Anterior cingulate cortex (tissue), 58 donors: ENCODE measurements at places on chromosomes 2 and 18.

DNA sequence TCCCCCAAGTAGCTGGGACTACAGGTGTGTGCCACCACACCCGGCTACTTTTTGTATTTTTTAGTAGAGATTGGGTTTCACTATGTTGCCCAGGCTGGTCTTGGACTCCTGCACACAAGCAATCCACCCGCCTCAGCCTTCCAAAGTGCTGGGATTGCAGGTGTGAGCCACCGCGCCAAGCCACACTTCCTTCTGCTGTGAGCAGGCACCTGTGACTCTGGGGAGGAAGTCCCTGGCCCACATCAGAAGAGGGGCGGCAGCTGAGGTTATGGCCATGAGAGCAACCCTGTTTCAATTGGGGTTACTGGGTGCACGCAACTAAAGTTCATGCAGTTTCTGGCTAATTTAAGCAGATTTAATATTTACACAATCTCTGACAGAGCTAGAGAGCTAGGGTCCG lies 91.0 kb downstream of the PLB1 start:
- no peak for DNase-seq

DNA sequence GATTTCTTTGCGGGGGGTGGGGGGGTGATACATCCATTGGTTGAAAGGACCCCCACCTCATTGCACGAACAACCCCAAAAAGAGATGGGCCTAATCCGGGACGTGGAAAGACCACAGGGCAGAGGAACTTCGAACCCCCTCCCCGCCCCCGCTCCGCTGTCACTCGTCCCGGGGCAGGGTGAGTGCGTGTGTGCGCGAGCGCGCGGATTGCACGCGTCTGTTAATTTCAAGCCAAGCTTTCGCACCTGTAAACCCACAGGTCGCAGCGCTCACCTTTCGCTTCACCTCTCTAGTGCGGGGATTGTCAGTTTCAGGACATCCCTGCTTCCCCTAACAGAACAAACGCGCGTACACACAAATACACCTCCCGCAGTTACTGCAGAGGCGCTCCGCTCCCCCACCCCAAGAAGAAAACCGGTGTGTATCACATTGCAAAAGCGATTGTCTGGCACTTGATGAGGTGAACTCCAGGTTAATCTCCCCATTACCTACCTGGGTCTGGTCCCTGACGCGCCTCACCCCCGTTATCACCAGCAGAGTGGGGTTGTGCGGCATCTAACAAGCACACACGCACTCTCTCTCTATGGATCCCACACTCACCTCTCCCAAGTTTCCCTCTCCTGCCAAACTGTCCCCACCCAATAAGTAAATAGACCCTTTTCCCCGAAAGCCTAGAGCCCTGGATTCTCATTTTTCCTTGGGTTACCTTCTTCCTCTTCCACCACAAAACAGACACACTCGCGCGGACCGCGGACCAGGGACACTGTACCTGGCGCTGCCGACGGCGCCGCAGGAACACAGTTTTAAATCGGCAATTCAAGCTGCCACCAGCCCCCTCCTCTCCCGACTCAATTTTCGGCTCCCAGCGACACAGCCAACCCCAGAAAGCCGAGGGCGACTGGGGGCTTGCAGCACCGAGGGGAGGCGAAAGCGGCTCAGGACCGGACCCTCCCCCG lies 1.0 kb downstream of the CYP26B1 start:
- DNase-seq = no peak

DNA sequence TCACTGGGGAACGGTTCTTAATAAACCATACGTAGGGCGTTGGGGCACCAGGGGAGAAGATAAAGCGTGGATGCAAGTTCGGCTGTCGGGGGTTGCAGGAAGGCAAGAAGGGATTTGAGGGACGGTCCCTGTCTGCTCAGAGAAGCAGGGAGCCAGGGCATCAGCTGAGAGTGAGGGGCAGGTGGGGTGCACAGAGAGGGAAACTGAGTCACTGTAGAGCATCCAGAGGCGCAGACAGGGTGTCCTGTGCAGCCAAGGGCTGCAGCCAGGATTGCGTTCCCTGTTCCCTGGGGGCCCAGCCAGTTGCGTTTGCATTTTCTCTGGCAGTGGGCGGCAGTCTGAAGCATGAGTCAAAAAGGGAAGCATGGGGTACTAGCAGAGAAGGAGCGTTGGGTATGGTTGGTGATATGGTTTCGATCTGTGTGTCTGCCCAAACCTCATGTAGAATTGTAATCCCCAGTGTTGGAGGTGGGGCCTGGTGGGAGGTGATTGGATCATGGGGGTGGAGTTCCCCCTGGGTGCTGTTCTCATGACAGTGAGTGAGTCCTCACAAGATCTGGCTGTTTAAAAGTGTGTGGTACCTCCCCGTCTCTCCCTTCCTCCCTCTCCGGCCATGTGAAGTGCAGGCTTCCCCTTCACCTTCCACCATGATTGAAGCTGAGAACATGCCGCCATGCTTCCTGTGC lies 202.9 kb downstream of the NDUFA10 start:
- no peak for DNase-seq

- no peak for DNase-seq
These were observed 779 bp downstream of the DGKD start for GRCh38 chr2:233354971-233355574.

- DNase-seq = peak; percentile 27
These were observed 34.4 kb downstream of the ITGA6 start for GRCh38 chr2:172461591-172462372.

GRCh38 chr2:68692511-68692910 lies 42.1 kb upstream of the ARHGAP25 start:
- DNase-seq = no peak

GRCh38 chr2:101843048-101843447 lies 145.5 kb downstream of the MAP4K4 start:
- DNase-seq = no peak

DNA sequence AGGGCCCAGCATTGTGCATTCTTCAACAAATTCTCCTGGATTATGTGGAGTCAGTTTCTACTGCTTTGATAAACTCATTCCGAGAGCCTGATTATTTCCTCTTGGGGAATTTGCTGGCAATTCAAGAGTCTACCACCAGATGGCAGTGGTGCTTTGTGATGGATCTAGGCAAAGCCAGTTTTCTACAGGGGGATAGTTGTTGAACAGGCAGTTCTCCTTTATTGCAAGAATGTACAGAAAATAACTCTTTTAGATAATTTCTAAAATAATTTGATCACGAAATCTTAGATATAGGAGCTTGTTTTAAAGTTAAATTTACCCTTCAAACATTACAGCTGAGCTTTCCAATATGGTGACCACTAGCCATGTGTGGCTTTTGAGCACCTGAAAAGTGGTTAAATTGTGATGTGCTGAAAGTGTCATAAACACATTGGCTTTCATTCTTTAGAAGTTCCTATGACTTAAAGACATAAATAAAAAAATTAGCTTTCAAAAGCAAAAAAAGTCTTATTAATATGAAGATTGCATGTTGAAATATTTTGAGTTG lies 66.7 kb upstream of the HAAO start:
- peak; percentile 10 for DNase-seq

DNA sequence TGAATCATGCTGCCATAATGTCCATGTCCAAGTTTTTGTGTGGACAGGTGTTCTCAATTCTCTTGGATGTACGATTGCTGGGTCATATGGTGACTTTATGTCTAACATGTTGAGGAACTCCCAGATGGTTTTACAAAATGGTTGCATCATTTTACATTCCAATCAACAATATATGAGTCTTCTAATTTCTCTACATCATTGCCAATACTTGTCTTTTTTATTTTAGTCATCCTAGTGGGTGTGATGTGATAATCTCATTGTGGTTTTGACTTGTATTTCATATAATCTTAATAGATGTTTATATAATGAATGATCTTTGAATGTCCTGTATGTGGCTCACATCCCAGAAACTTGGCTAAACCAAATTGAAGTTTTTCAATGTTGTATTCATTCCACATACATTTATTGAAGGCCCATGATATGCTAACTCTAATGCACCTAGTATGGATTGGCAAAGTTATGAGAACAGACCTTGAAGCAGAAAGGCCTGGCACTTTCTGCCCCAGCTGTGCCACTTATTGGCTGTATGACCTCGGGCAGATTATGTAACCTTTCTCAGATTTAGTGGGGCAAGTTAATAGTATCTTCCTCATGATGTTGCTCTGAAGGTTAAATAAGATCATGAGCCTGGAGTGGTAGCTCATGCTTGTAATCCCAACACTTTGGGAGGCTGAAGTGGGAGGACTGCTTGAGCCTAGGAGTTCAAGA lies 205.4 kb downstream of the RAB3GAP1 start:
- no peak for DNase-seq

GRCh38 chr2:178782236-178782635 lies 25.0 kb downstream of the TTN start:
- no peak for DNase-seq

GRCh38 chr2:231356466-231356844 lies 39.1 kb upstream of the B3GNT7 start:
- DNase-seq = no peak

DNA sequence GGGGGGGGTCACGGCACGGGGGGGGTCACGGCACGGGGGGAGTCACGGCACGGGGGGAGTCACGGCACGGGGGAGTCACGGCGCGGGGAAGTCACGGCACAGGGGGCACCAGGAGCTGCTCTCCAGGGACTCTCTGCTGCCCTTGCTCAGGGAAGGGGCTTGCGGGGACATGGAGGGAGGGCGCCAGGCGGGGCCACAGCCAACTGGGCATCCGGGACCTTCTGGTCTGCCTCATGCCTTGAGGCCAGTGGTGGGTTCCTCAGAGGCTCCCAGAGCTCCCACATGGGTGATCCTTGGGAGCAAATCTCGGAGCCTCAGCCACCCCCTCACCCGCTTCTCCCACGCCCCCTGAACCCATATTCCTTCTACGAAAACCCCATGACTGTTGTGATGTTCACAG lies 55.8 kb upstream of the TMEM18 start:
- DNase-seq = no peak

DNA sequence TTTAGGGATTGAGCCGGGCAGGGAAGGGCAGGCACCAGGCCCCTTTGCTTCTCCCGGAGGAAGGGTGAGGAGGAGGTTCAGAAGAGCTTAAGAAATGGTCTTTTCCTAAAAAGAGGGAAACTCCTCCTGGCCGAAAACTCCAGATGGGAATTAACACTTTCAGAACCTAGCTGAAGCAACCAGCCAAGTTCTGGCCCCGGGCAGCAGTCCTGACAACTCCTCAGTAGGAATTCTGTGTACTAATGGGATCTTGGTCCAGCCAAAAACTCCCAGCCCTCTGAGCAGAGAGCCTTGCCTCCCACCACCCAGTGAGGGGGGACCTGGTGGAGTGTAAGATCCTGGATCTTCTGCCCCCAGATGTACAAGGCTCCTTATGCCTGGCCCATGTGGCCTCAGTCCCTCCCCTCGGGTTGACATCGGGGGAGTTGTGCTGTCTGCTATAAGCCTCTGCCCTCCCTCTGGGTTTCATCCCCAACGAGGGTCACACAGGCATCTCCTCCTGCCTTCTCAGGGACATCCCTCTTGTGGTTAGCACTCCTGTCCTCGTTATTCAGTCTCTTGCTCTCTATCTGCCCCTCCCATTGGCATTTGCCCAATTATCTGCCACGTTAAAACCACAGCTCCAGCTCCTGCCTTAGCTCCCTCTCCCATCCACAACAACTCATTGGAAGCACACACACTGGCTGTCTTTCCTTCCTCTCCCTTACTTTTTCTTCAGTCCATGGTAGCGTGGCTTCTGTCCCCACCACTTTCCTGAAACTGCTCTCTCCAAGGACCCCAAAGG lies 184.6 kb downstream of the CYP26B1 start:
- DNase-seq = no peak

DNA sequence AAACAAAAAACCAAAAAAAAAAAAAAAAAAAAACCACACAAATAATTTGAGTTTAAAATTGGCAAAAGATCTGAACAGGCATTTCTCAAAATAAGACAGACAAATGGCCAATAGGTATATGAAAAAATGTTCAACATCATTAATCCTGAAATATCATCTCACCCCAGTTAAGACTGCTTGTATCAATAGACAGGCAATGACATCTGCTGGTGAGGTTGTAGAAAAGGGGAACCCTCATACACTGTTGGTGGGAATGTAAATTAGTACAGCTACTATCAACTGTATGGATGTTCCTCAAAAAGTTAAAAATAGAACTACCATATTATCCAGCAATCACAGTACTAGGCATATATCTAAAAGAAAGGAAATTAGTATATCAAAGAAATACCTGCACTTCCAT lies 523.1 kb downstream of the XIRP2 start:
- DNase-seq = no peak

GRCh38 chr18:77131652-77132368 lies 773 bp downstream of the MBP start:
- no peak for DNase-seq

GRCh38 chr2:158104903-158105302 lies 3.2 kb downstream of the UPP2 start:
- DNase-seq = no peak

- no peak for DNase-seq
These were observed 116.1 kb downstream of the NFATC1 start for GRCh38 chr18:79511671-79512301.

DNA sequence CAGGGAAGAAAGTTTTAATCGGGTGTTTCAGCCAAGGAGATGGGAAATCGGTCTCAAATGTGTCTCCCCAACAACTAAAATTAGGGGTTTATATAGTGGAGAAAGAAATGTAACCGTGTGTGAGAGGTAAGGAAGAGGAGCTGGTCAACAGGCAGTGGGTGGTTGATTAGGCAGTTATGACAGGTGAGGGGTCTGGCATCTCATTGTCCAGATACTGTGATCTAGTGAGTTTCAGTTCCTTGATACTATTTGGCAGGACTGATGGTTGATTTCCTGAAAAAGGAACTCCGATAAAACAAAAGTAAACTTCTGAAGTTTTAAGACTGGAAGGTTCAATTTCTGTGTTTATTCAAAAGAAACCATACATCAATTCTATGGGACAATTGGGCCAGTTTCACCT lies 197.9 kb downstream of the LPIN1 start:
- no peak for DNase-seq

DNA sequence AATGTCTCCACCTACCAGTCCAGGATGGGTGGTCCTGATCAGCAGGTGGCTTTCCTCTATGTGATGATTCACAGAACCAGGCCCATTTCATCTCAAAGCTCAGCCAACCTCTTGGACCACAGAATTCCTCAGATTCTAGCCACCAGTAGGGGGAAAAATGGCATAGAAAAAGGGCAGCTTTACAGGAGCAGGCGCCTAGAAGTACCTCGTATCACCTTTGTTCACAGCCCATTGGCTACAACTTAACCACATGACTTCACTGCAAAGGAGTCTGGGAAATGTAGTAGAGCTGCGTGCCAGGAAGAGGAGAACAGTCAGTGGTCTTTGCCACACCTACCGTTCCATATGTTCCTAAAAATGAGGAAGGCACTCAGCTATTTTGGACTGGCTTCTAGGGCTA lies 62.8 kb upstream of the DTNA start:
- no peak for DNase-seq

DNA sequence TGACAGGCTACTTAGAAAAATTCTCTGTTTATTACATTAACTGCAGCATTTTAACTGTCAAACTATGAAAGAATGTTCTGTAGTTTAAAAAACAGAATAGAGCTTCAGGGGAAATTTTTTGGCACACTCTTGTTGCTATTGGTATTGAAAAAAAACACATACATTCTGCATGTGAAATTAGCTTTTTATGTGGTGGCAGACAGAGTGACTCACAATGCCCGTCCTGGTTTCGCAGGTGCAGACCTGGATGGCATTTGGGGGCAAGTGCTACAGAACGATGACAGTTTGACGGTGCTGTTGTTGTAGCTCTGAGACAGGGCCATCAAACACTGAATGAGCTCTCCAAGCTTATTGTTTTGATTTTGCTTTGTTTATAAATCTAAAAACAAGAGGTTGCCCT lies 105.0 kb upstream of the MAP3K20 start:
- DNase-seq = no peak
